Right lung (tissue), 10 donors: ENCODE measurements at places on chromosomes 6 and 20.
A peak's percentile ranks its signal among the peaks of the same experiment; 100 is the strongest.

- no peak for DNase-seq
These were observed 47.6 kb upstream of the PTGIS start for GRCh38 chr20:49615401-49616153.

- peak; percentile 90 for DNase-seq
These were observed 12.4 kb upstream of the CCN5 start for GRCh38 chr20:44702776-44703175.

- DNase-seq, result no peak
These were observed 1189.3 kb upstream of the CITED2 start for GRCh38 chr6:140563728-140564127.

DNA sequence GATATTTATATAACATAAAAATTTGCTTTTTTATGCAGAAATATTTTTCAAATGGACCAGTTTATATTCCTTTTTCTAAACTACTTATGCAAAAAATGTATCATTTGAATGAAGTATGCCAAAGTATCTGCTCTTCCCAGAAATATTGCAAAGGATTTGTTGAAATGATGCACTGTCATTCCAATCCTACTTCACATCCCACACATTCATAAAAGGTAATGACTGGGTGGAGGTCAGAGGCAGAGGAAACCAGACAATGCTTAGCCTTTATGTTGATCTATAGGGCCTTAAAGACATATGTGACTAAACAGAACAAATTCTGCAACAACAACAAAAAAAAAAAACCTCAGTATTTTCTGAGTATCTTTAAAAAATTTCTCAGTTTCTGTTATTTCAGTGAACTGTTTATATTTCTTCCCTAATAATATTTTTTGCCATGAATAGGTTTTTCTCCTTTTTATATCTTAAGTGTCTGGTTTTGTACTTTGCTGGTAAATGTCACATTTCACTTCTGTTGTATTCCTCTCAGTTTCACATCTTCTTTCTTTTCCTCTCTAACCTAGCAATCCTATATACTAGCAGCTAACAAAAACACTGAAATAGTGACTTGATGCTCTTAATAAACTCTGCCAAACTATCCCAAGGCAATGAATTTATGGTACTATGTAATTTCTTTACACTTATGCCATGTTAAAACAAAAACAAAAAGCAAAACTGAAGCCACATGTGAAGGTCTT, 374.1 kb downstream of the BCKDHB start:
- no peak for DNase-seq

DNA sequence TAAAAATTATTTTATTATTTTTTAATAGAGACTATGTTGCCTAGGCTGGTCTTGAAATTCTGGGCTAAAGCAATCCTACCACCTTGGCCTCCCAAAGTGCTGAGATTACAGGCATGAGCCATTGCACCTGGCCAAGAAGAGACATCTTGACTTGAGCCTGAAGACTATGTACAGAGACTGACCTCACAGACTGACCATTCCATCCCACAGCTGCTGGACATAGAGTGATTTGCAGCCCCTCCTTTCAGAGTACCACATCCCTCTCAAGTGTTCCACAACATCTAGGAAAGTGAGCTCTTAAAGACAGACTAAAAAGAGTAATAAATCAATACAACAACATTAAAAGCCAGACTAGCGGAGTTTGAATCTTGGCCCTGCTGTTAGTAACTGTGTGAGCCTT, 39.0 kb downstream of the RNF8 start:
- DNase-seq, result no peak

DNA sequence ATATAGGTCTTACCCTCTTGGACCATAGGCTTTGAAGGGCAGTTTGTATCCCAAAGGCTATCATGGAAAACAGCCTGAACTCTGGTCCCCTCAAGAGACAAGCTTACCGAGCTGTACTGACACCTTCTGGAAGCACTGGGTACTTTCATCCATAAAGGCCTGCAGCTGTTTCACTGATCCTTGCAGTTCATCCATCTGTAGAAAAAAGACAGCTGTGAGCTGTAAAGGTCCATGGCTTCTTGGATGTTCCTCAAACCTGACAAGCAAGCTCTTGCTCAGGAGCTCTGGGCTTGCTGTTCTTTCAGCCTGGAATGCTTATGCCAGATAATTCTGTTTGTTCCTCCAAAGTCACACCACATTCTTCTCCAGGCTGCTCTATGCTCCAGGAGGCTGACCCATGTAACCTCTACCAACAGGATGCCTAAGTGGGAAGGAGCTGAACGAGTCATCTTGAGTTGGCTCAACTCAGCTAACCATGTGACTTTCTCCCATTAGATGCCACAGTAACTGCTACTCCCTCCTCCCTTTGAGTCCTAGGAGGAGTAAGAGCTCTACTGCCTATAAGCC, 8.8 kb upstream of the NDRG3 start:
- DNase-seq, result peak; percentile 77

GRCh38 chr6:56158571-56158970, 88.8 kb downstream of the COL21A1 start:
- no peak for DNase-seq

- DNase-seq, result no peak
These were observed at the start of gene SLA2 for GRCh38 chr20:36645998-36646397. Gene SLA2 (minus strand): TSS chr20:36646196. CDS start chr20:36641335, 4,861 bp downstream.

GRCh38 chr6:99514089-99514488, 1.1 kb downstream of the USP45 start:
- DNase-seq, result no peak

DNA sequence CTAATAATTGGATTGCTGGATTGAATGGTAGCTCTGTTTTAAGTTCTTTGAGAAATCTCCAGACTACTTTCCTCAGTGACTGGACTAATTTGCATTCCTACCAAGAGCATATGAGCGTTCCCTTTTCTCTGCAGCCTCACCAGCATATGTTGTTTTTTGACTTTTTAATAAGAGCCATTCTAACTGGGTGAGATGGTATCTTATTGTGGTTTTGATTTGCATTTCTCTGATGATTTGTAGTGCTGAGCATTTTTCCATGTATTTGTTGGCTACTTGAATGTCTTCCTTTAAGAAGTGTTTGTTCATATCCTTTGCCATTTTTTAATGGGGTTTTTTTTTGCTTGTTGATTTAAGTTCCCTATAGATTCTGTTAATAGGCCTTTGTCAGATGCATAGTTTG, 94.7 kb upstream of the AHI1 start:
- DNase-seq, result no peak

- DNase-seq, result no peak
These were observed 27.8 kb downstream of the RNF8 start for GRCh38 chr6:37381579-37381978.

DNA sequence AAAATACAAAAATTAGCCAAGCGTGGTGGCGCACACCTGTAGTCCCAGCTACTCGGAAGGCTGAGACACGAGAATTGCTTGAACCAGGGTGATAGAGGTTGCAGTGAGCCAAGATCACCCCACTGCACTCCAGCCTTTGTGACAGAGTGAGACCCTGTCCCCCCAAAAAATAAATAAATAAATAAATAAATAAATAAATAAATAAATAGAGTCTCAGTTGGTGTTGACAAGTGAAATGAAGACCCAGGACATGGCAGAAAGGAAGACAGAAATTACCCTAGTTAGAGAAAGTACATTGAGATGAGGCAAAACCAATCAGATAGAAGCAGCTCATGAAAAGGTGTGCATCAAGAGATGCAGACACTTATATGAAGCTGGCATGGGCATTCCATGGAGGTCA, 105.0 kb downstream of the IBTK start:
- no peak for DNase-seq

- DNase-seq, result no peak
These were observed 16.4 kb downstream of the OTOR start for GRCh38 chr20:16764560-16764959.
